ENCODE measurements at places on chromosomes 3 and 15. TPM values are rescaled to one million over a fixed set of nuclear protein-coding genes. Genes with fewer than 3 reads are reported as not detected.

Gene CNTN3
- 3.0 TPM for total RNA-seq

- no peak for DNase-seq
Observed at GRCh38 chr3:148551767-148552260, 145.9 kb upstream of the AGTR1 start.

GRCh38 chr3:52162250-52162872 is 8.1 kb upstream of the POC1A start:
- DNase-seq: no peak

Gene TNNC1
- 2,841 TPM for total RNA-seq

DNA sequence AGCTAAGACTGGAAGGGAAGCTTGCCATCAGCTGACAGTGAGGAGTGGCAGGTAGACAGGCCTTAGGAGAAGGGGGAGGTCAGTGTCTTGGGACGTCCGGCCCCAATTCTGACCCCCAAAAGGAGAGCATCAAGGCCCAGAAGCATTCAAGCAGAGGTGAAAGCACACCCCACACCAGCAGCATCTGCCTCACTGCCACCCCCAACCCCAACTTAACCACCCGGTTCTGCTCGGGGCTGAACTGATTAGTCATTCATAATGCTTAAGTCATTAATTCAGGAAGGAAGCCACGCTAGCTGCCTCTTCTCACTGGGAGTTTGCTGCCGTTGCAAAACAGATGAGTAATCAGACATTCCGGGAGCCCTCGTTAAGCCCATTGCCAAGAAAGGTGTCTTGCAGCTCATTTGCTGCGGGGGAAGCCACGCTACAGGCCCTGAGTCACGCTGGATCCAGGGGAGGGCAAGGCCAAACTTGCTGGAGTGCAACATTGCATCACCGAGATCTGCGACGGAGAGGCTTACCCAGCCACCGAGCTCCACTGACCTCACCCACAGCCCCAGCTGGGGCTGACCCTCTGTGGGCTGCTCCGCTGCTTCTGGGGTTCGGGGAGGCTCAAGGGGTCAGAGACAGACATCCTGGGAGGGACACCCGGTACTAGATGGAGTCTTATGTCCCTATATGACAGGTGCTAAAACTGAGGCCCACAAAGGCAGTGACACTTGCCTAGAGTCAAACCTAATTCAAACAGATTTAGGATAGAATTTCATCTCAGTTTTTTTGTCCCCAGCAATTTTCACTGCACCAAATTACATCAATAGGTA is 46.4 kb upstream of the HES1 start:
- DNase-seq: peak; percentile 81

GRCh38 chr15:43911235-43911781 is 84.5 kb downstream of the WDR76 start:
- DNase-seq: peak; percentile 46

DNA sequence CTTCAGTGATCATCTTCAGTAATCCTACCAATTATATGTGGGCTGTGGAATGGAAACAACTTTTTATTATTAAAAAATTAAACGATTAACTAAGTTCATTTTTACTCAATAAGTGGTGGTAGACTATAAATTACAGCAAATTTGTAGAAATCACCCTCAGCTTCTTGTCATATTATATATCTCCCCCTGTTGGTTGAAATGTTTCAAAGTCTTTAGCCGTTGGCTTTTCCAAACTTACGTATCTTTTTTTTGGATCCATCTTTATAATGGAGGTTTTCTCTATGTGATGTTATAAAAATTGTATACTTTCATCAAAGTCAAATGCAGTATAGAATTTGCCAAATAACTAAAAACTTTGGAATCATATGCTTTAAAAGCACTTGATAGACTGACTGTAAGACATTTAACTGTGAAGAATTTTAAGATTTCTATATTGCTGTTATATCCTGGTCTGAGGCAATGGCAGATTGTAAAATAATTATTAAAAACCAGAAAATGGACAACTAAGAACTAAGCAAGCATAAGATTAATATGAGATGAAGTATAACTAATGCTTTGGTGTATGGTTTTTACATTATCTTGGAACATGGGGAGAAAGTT is 44.7 kb downstream of the ATP11B start:
- no peak for DNase-seq

GRCh38 chr3:196569003-196569516 is 600 bp downstream of the FBXO45 start:
- peak; percentile 33 for DNase-seq

- no peak for DNase-seq
Observed at GRCh38 chr3:127728417-127729015, 55.8 kb downstream of the ABTB1 start.

Gene EPHB3
- 1.6 TPM for total RNA-seq

Gene APEH
- total RNA-seq: 75.3 TPM

- no peak for DNase-seq
Observed at GRCh38 chr3:62100282-62100989, 272.9 kb downstream of the FEZF2 start.

DNA sequence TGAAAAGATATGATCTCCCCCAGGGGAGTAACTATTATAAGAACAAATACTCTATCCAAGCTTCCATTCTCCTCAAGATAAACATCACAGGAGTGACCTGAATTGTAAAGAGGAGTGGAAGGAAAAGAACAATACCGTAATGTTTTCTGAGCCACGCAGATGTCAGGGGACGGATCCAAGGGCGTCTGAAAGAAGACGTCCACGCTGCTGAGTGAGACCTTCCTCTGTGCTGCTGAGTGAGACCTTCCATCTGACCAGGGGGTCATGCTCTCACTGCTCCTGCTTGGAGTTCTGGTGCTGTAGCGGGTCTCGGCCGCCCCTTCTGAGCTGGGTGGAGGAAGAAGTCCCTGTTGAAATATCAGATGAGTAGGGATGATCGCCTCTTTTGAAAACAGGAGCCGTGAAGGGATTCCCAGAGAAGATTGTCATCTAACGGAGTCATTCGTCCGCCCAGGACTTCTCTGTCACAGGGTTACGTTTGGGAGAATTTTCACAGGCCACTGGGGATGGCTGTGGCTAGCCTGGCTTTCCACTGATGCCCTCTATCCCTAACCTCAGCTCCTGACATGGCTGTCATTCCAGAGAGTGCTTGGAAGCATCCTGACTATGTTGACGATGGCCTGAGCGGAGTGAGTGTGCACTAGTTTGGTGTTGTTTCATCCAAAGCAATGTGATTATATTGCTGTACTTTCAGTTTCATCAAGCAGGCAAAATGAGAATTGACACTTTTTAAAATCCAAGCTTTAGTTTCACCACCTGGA is 184.9 kb downstream of the APBA2 start:
- DNase-seq: no peak

- DNase-seq: peak; percentile 86
Observed at GRCh38 chr3:50272911-50273688, 4.2 kb downstream of the SEMA3B start.

DNA sequence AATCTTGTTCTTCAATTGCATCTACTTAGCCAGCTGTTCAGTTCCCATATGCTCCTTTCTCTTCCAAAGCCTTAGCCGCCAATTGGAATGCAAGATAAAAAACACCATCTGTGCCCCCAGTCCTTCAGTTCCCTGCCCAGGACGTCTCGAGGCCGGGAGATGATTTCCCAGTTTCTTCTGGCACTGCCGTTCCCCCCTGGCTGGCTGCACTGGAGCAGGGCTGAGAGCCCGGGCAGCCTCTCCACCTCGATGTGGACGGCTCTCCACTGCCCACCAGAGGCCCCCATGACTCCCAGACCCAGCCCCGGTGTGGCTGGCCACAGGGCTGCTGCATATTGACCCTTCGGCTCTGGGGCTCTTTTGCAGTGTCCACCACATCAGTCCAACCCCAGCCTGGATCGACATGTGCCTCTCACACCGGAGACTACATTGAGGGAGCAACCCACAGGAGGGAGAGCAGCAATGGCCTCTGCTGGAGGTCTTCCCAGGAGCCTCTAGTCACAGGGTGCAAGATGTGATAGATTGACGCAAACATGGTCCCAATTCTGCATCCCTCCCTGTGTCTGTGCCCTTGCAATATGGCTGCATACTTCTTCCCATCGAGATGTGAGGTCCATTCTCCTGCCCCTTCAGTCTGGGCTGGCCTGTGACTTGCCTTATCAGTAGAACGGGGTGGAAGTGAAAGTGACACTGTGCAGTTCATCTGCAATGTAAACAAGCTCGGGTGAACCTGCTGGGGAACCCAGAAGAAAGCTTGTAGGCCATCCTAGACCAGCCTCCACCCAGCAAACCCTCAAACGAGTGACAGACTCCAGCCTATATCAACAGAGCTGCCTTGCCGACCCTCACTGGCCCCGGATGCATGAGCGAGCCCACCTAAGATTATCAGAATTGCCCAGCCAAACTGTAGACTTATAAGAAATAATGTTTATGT is 52.3 kb upstream of the PRR20G start:
- DNase-seq: no peak

DNA sequence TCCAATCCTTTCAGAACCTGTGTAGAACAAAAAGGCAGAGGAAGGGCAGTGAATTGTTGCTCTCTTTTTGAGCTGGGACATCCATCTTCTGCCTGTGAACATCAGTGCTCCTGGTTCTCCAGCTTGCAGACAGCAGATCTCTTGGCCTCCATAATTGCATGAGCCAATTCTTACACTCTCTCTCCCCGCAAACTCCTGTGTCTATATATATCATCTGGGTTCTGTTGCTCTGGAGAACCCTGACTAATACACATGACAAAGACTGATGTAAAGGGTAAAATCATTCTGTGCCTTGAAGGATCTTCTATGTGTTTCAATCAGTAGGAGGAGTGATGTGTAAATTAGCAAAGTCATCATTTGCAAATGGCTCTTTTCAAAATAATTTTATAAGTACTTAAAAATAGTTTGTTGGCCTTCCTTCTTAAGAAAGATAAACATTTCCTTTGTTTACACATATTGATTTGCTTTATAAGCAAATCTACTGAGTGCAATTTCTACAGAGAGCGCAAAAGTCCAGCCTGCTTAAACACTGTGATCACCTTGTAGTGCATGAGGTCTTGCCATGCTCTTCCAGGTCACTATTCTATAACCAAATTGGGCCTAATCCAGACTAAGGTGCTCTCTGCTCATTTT is 154.9 kb upstream of the ANKRD28 start:
- DNase-seq: no peak

Gene NEK10
- 6.1 TPM for total RNA-seq

DNA sequence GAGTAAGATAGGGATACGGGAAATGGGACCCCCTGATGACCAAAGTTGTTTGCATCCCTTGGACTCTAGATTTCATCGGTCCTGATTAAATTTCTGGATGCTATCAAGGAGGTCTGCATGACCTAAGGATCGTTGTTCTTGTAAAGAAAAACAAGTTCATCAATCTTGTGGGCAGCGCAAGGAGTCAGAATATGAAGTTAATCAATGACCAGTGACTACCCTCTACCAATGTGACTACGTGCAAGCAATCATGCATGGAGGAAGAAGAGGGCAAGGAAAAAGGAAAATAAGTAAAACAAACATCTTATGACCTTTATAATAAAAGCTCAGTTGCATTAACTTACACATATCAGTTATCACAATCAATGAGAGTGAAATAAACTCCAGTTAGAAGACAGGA is 139.7 kb downstream of the RTP4 start:
- no peak for DNase-seq

GRCh38 chr3:177905173-177906125 is 630.8 kb upstream of the KCNMB2 start:
- DNase-seq: no peak

GRCh38 chr15:89502867-89503595 is 6.6 kb upstream of the RHCG start:
- DNase-seq: no peak

Gene MRPS22
- total RNA-seq: 57.2 TPM

Gene LRRIQ4
- total RNA-seq: 0.12 TPM

DNA sequence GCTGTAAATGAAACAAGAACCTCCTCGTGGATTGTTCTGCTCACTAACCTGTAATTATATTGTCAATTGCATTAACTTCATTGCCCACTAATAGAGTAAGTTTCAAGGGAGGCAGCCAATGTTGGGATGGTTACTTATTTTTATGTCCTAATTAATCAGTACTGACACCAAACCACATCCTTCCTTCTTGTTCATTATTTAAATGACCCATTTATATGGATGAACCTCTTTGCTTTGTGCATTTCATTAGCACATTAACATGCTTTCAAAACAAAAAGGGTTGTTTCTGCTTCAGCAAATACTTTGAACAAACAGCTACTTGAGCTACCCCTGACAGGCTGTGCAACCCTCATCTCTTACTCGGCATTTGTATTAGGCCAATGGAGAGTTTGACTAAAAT is 374.2 kb downstream of the MECOM start:
- no peak for DNase-seq

GRCh38 chr3:27220166-27220565 is 149.0 kb downstream of the NEK10 start:
- DNase-seq: no peak

DNA sequence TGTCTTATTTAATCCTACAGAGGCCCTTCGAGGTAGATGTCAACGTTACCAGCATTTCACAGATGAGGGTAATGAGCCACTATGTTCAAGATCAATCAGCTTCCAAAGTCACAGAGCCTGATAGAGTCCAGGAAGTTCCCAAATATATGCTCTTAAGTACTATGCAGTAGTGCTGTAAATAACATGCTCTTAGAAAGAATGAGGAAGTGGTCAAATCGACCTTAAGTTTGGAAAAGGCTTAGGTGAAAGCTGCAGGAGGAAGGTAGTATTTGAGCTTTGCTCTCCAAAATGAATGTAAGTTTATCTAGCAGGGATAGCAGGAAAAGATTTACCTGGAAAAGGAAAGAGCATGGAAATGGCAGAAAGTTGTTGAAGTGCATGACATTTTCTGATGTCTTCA is 234.0 kb downstream of the RBMS3 start:
- no peak for DNase-seq

DNA sequence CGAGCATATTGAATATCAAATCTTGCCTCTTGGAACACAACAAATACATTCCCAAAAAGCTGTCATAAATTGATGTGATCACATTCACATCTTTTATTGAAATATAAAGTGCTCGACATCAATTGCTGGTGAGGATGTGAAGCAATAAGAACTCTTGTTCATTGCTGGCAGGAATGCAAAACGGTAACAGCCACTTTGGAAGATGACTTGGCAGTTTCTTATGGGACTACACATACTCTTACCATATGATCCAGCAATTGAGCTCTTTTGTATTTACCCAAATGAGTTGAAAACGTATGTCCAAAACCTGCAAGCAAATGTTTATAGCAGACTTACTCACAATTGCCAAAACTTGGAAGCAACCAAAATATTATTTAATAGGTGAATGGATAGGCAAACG is 234.9 kb downstream of the CACNA2D3 start:
- DNase-seq: no peak

GRCh38 chr15:85337425-85338074 is 42.9 kb upstream of the AKAP13 start:
- DNase-seq: no peak
